ENCODE measurements at places on chromosomes 16 and 17.
A peak's percentile ranks its signal among the peaks of the same experiment; 100 is the strongest.

DNA sequence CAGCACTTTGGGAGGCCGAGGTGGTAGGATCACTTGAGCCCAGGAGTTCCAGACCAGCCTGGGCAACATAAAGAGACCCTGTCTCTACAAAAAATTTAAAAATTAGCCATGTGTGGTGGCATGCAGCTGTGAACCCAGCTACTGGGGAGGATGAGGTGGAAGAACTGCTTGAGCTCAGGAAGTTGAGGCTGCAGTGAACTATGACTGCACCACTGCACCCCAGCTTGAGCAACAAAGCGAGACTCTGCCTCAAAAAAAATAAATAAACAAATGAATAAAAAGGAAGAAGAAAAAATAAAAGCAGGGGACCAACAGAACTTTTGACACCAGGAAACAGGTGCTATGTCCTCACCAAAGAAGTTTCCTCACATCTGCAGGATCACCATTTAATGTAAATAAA lies 14.2 kb downstream of the TERF2 start:
- no peak for DNase-seq

- DNase-seq = no peak
Observed at GRCh38 chr17:49664706-49665211, 13.1 kb downstream of the SPOP start.

DNA sequence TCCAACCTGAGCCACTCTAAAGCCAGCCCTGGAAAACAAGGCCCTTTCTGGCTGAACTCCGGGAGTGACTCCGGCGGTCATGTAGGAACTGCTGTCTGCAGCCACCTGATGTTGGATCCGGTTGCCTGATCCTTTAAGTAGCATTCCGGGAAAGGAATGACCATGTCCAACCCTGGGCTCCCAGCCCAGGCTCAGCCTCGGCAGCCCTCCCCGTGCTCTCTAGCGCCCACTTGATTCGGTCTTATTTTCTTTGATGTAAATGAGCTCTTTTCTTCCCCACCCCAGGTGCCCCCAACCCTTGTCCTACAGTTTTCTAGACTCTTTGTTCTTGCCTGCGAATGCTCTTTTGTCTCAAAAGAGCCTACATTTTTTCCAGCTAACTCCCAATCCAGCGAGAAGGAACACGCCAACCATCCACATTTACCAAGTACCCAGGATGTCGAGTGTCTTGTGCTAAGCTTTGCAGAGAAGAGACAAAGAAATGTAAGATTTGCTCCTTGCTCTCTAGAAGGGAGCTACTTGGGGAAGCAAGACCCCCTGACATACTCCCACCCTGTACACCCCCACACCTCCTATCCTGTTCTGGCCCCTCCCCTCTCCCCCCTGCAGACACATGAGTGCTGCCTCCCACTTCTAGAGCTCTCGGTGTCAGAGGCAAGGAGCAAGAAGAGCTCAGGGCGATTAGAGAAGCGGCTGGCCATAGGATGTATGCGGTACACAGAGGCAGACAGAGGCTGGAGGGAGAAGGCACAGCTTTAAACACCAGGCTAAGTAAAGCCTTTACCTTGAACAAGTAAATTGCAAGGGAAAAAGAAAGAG lies 53.8 kb downstream of the COG7 start:
- peak; percentile 76 for DNase-seq

DNA sequence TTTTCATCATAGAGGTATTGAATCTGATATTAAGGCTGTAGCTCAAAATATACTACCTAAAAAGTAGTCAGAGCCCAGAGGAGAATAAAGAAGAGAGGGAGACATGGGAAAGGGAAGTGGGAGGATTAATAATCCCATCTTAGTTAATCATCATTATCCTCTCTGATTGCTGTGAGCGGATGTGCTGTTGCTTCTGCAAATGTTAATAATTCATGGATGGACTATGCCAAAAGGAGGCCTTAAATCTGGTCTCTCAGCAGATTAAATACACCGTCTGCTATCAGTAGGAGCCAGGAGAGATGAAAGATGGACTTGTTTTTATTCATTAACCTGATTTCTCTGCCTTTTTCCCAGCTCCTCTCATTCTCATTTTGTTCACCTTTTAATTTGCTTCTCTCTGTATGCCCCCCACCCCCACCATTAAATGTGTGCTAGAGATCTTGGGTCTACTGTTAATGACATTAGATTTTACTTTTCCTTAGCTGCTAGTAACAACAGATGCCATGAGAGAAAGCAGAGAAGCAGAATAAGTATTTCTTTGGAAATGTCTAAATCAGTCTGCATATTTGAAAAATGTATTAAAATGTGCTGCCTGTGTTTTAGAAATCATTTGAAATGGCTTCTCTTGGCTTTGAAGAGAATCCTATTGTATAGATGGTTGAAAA lies 44.2 kb downstream of the NUP93 start:
- DNase-seq = no peak

GRCh38 chr16:25893332-25893731 lies 201.6 kb downstream of the HS3ST4 start:
- DNase-seq = no peak

DNA sequence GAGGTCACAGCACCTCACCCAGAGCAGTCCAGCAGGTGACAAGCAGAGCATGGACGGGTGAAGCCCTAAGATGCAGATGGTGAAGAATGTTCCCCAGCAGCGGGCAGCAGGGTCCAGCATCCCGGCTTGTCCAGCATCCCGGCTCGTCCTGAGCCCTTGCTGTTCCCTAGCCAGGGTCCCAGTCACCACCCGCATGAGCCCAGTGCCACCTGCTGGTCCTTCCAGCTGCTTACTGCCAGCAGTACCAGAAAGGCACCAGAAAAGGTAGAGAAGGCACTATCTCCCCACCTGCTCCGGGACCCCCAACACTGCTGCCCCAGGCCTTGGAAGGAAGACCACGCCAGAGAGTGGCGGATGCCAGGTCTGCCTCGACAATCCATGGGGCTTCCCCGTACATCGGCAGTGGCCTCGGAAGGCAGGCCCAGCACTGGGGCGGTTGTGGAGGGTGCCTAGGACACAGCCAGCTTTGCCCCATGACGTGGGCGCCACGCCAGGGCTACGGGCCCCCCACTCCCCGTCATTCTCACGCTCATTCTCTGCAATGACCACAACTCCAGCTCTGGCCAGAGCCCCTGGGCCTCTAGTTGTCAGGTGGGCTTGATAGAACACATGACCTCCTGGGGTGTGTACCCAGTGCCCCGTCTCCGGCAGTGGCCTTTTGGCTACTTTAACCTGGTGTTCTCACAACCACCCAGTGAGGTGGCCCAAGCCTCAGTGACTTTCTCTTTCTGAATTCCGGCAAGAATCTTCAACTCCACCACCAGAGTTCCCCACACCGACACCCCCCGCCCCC lies 1.4 kb downstream of the CENPX start:
- DNase-seq = no peak

- DNase-seq = no peak
Observed at GRCh38 chr16:88570691-88571092, 489 bp downstream of the ZC3H18 start.

GRCh38 chr17:61009663-61010062 lies 332.0 kb downstream of the BCAS3 start:
- DNase-seq = no peak

DNA sequence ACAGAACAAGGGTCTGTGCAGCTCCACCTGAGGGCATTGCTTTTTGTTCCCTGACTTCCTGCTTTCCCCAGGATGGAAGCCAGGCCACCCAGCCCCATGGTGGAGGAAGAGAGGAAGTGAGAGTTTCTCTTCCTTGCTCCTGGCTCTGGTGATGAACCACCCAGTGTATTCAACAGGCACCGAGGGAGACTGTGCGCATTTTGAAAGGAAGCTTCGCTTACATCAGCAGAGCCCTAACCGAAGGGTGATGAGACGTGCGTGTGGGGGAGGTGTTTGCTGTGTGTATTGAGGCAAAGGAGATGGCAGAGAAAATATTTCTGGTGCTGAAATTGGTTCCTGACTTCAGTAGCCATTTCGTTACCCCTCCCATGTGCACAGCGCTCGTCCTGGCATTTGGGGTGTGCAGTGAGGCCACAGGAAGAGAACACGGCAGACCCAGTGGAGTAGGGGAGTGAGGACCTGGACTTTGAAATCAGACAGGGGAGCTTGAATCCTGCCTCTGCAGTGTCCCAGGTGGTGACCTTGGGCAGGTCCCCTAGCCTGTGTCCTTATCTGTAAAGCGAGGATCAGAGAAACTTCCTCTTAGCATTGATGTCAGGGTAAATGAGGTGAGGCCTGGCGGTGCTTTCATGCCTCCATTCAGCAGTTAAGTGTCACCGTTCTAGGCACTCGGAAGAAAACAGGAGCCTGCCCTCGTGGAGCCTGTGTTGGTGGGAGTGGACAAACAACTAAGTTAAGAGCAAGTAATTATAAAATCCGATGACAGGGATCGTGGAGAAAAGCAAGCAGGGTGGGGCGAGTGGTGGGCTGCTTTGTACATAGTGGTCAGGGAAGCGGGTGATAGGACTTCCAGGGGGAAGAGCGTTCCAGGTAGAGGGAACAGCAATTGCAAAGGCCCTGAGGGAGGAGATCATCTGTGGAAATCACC lies 7.4 kb downstream of the CMIP start:
- DNase-seq = no peak

DNA sequence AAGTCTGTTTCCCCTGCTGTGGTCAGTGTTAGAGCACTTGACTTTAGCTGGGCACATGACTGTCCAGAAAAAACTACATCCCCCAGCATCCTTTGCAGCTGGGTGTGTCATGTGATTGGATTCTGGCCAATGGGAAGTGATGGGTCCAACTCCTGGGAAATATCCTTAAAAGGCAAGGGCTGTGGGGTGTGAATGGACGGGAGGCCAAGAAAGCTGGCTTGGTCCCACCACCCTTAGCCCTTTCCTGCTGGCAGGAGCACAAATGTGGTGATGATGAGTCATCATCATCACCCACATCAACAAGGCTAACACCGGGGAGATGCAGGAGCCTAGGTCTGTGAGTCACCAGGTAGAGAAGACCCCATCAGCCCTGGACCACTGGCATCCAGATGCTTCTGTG lies 341.7 kb downstream of the C16orf95 start:
- no peak for DNase-seq

DNA sequence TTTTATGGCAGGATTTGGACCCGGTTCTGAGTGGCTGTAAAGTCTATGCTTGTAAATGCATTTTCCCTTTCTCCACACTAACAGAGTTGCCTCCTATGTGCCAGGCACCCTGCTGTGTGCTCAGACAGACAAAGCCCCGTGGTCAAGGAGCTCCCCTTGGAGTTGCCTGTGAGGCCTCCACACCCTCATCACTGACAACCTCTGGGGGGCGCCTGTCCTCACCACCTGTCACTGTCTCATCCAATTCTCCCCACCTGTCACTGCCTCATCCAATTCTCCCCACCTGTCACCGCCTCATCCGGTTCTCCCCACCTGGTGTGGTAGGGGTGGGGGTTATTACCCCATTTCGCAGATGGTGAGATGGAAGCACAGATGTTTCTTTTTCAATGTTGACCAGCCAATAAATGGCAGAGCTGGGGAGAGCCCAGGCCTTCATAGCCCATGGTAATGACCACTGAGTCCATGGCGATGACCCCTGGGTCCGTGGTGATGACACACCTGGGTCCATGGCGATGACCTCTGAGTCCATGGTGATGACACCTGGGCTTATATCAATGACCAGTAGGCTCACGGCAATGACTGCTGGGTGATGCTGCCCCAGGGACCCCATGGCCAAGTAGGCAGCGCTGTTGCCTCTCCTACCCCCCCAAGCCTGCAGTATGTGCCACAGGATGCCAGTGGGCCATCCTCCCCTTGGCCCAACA lies 150.1 kb downstream of the IRF8 start:
- no peak for DNase-seq

DNA sequence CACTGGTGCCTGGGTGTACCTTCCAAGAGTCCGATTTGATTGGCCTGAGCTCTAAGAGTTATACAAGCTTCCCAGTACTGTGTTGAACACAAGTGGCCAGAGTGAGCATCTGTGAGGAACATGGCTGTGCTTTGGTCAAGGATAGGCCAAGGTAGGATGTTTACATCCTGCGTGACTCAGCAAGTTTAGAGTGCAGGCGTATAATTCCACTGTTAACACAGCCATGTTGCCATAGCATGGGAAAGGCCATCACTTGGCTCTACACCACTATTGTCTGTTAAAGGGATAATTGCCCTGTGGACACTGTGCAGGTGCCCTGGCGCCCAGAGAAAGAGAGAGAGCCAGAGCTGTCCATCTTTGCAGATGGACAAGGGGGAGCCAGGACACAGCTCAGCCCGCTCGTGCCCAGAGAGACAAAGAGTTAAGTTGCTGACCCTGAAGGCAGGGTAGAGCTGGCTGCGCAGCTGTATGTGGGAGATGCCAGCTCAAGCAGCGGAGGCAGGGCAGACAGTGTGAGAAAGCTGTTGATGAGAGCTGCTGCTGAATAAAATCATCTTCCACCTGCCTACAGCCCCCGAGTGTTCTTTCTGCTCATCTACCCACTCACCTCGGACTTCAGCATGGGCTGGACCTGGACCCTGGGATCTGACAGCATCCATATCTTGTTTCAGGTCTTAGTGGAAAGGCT lies 11.7 kb downstream of the CFAP52 start:
- DNase-seq = no peak

DNA sequence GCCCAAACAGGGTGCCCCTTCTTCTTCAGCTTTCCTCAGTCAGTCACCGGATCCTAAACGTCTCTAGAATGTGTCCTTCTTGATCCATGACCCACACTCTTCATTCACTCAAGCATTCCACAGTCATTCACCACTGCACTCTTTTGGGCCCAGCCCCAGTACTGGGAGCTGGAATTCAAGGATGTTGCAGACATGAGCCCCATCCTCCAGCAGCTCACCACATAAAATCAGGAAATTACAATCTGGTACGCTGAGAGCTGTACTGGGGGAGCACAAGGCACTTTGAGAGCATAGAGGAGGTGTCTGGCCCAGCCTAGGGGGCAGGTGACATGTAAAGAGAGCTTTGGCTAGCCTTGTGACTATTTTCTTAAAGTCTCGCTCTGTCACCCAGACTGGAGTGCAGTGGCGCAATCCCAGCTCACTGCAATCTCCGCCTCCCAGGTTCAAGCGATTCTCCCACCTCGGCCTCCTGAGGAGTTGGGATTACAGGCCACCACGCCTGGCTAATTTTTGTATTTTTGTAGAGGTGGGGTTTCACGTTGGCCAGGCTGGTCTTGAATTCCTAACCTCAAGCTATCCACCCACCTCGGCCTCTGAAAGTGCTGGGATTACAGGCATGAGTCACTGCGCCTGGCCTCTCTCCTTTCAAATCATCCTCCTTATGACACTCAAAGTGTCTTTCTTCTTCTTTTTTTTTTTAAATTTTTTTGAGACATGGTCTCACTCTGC lies 18.7 kb downstream of the CES4A start:
- no peak for DNase-seq

- no peak for DNase-seq
Observed at GRCh38 chr17:37338847-37339246, 36.9 kb upstream of the C17orf78 start.

GRCh38 chr16:66324815-66325515 lies 41.5 kb upstream of the CDH5 start:
- no peak for DNase-seq

DNA sequence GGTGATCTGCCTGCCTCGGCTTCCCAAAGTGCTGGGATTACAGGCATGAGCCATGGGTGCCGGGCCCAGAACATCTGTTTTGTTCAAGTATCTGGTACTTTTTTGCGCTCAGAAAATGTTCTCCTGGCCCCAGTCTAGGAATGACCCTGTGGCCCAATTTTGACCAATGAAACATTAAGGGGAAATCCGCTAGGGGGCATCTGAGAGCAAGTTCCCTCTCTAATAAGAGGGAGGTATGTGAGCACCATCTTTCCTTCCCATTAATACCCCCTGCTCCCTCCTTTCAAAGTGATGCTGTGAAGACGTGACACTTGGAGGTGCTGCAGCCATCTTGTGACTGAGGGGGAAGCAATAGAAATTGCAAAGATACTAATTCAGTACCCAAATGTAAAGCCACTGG lies 16.5 kb upstream of the CLEC3A start:
- DNase-seq = no peak
